ENCODE measurements at places on chromosomes 5 and 9.

DNA sequence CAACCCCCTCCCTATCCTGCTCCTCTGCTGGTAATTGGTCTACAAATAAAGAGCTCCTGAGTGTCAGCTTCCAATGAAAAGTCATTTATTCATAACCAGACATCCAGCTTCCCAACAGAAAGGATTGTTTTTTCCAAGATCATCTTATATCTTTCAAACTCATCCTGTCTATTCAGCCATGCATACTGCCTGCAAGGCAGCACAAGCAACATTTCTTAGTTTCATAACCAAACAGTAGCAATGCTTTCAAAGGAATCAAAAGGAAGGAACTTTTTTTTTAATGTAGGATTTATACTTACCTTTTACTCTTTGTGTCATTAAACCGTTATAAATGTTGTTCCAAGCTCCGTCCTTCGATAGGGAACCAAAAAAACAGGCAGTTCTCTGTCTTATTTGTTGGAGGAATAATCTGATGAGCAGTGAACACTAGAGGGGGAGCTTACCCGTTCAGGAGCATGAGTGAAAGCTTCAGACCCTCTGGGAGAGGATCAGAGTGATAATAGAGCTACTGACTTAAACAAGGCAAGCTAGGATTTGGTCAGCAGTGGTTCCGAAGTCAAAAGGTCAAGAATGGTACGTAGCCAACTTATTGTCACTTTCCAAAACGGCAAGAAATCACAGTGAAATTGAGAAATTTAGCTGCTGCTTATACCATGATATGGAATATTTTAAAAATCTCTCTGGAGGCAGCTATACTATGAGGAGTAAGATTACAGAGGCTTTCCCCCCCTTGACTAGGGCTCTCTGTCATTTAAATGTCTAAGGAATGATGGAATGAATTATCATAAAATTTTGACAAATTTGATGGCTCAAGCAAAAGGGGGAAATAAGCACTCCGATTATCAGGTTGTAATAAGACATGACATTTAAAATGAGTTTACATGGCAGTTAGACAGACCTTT is 892.9 kb downstream of the NR2F1-AS1 start:
- DNase-seq, result no peak

DNA sequence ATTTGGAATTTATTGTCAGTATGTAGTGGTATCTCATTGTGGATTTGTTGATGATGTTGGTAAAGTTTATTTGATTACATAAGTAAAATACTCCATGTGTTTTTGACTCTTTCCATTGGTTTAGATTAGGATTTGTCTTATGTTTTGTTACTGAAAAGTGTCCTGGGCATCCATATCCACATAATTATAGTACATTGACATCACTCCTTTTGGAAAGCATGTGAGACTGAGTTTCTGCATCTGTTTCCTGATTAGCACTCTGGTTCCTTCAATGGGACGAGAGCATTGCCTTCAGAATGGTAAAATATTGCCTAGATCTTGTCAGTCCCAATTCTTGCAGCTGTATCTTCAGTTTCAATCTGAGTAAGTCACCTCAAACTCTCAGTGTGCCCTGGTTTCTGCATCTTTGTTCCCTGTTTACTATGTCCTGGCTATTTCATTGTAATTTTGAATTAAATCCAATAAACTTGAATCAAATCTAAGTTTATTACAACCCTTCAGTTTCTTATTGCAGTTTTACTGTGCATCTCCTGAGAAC is 128.1 kb downstream of the FBXO38 start:
- DNase-seq, result no peak

GRCh38 chr5:168422431-168422830 is 63.8 kb upstream of the RARS1 start:
- DNase-seq, result no peak

DNA sequence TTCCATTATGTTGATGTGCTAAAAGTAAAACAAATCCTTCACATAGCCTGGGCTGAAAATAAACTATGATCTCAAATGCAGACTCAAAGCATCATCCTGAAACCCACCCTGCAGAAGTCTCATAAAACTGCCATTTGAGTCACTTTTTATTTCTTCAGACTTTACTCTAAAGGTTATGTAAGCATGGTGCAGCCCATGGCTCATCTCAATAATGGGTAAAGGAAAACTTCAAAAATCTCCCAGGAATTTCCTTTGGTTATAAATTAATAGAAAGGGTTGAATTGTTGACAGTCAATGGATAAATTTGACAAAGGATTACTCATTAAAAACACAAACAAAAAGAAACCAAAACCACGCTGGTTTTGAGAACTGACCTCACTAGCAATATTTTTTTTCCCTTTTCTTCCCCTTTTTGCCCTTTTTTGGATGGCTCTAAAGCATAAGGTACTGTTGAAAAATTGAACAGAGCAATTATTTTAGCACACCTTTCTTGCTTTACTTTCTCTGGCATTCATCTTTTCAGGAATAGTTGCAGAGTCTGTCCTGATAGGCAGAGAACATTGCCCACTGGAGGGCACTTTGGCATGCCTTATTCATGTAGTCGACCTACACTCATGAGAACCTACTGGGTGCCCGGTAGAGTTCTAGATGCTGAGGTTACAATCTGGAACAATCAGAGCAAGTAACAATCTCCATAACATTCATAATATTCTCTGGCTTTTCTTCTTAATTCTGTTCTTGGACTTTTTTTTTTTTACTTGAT is 191.4 kb downstream of the TMEM167A start:
- no peak for DNase-seq

GRCh38 chr5:129125819-129126218 is 31.3 kb downstream of the ISOC1 start:
- DNase-seq, result no peak

- no peak for DNase-seq
Observed at GRCh38 chr9:112839331-112839730, 51.3 kb downstream of the SLC46A2 start.

DNA sequence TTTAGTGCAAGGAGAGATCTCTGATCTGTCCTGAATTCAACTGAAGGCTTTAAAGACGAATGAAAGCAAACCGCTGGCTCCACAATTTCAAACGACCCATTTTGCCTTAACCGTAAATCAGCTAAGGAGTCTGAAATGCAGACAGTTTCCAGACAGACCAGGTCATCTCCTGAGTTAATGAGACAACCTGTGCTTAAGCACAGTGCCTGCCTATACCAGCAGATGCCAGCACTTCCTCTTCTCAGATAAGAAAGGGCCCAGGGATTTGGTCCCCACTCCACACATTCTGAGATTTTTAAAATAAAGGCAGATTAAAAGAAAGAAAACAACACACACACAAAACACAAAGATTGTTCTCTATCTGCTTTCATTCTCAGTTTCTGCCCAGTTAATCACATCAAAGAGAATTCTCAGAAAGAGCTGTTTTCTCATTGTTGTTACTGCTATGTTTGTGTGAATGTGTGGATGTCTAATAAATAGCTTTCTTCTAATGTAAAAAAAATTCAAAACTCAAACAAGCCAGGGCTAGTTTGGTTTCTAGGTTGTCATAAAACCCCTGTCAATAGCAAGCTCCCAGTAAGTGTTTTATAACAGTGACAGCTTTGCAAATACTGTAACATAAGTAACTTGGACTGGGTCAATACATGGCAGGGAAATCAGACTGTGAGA is 157.7 kb upstream of the SLC24A2 start:
- peak; percentile 20 for DNase-seq

- peak; percentile 69 for DNase-seq
Observed at GRCh38 chr5:159444441-159445082, 114.3 kb upstream of the IL12B start.

GRCh38 chr9:133342069-133342406 is 5.9 kb downstream of the MED22 start:
- no peak for DNase-seq

GRCh38 chr5:116699332-116699731 is 124.7 kb upstream of the SEMA6A start:
- DNase-seq, result no peak

DNA sequence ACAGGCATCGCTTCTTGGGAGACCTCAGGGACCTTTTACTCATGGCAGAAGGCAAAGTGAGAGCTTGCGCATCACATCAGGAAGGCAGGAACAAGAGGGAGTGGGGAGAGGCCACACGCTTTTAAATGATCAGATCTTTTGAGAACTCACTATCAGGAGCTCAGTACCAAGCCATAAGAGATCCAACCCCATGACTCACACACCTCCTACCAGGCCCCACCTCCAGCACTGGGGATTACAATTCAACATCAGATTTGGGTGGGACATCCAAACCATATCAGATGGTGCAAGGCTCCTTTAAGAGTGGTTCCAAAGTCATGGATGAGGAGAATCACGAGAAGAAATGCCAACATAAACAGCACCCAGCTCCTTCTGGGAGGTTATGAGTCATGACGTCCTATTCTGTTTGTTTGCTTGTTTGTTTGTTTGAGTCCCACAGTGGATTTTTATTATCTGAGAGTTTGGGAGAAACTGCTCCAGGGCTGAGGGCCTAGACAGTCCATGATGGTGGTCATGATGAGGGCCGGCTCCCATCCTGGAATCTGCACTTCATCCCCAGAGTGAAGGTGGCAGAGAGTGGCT is 453.5 kb downstream of the GADD45G start:
- DNase-seq, result no peak

GRCh38 chr9:138052322-138052615 is 174.7 kb downstream of the CACNA1B start:
- no peak for DNase-seq

DNA sequence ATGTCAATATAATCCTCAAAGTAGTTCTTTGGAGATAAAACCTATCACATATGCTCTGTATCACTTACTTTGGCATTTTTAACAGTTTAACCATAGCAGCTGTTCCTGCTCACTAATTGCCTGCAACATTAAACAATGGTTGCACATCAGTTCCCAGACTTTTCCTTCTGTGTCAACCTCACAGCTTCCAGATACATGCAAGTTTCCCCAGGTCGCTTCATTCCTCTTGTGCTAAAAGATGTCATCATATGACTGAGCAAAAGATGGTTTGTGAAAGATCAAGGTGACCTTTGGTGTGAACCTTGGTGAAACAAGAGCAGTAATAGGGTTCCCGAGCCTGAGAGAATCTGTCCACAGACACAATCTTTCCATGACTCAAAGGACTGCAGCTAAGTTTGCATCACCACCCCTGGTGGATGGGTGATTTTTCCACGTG is 500.4 kb upstream of the PAPPA start:
- DNase-seq, result peak; percentile 34

Data from NCI-H1694 (cell line).